Naive thymus-derived CD4-positive, alpha-beta T cell (primary cell): ENCODE measurements at places on chromosomes 16 and 17. TPM values are rescaled to one million over a fixed set of nuclear protein-coding genes. Genes with fewer than 3 reads are reported as not detected.

DNA sequence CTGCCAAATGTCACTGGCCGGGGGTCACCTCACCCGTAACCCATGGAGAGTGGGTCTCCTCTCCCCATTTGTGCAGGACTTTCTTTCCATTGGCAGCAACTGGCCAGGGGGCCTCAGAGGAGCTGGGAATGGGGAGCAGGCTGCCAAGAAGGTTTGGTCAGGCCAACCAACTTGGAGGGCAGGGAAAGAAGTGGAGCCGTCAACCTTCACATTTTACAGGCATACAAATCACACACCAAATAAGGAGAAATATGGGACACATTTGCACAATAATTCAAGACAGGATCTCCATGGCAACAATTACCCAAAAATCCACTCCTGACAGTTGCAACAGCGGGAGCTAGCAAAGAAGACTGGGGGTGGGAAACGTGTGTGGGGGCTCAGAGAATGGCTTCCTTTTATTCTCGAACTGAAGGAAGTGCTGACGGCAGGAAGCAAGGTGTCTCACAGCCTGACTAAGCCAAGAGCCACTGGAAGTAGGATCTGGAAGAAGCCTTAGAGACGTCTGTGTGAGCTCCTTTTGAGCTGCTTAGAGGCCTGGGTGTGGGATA lies 20.9 kb downstream of the RPRML start:
- DNase-seq = no peak

DNA sequence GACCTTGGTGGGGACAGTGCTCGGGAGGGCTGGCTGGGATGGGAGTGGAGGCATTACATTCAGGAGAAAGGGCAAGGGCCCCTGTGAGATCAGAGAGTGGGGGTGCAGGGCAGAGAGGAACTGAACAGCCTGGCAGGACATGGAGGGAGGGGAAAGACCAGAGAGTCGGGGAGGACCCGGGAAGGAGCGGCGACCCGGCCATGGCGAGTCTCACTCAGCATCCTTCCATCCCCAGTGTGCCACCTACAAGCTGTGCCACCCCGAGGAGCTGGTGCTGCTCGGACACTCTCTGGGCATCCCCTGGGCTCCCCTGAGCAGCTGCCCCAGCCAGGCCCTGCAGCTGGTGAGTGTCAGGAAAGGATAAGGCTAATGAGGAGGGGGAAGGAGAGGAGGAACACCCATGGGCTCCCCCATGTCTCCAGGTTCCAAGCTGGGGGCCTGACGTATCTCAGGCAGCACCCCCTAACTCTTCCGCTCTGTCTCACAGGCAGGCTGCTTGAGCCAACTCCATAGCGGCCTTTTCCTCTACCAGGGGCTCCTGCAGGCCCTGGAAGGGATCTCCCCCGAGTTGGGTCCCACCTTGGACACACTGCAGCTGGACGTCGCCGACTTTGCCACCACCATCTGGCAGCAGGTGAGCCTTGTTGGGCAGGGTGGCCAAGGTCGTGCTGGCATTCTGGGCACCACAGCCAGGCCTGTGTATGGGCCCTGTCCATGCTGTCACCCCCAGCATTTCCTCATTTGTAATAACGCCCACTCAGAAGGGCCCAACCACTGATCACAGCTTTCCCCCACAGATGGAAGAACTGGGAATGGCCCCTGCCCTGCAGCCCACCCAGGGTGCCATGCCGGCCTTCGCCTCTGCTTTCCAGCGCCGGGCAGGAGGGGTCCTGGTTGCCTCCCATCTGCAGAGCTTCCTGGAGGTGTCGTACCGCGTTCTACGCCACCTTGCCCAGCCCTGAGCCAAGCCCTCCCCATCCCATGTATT lies 1.1 kb downstream of the CSF3 start:
- no peak for DNase-seq

DNA sequence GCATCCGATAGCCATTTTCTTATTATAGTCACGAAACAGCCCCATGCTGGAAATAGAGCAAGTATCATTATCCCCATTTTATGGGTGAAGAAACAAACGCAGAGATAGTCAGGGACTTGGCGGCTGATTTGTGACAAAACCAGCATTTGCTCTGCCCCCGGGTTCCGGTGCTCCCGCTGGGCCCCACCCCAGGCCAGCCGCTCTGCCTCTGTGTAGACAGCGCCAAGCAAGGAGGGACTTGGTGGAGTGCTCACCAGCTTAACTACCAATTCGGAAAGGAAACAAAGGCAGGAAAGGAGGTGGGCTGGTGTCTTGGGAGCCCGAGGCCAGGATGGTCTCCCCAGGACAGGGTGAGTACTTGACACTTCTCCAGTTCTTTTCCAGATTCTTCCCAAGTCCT lies 10.0 kb downstream of the SRL start:
- no peak for DNase-seq

DNA sequence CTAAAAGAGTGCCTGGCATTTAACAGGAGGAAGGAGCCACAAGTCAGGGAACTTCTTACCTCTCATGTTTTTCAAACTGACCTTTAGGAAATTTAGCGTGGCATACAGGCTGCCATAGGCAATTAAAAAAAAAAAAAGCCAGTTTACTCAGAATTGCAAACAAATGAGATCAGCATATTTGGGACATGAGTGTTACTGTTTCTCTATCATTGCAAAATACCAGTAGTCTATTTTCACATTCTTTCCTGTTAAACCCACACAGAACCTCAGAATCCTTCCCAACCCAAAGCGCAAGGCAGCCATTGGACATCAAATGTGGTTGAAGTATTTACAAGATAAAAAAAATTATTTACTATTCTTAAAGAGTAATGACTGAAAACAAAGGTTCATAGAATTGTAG lies 366.4 kb upstream of the DYNLRB2 start:
- no peak for DNase-seq

Gene CDK3
- total RNA-seq = 9.1 TPM

Gene SCO1
- 28.1 TPM for total RNA-seq

DNA sequence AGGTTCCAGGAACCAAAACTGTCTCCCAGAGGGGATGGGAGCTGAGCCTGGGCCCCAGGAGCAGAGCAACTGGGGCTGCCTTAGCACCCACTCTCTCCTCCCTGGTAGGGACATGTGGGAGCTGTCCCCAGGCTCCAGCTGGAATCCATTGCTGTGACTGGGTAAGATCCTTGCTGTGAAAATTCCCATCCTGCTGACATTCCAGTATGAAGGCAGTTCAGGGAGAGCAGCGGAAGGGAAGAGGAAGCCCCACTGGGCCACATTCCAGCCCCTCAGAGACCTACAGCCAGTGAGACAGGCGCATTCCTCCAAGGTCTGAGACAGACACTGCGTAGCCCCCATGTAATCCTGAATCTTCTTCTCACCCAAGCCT lies 24.2 kb downstream of the MYO18A start:
- no peak for DNase-seq

Gene MFAP4
- total RNA-seq = not detected

GRCh38 chr17:1486802-1487695 lies 5.4 kb downstream of the MYO1C start:
- DNase-seq = peak; percentile 56

Gene C17orf67
- total RNA-seq = 8.4 TPM

DNA sequence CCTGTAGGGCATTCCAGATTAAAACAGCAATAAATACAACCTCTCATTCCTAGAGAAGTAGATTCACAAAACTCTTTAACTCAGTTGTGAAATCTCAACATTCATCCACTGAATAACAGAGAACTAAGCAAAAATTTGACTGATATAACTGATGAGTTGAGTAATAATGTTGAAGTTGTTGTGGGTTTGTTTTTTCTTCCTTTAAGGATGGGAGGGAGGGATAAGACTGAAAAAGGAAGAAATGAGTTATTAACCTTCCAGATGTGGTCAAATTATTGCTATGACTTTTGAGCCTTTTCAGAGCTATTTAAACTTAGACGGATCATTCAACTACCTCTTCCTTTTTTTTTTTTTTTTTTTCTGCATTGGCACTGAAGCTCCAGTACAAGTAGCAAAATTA lies 38.6 kb downstream of the SKAP1 start:
- no peak for DNase-seq

Gene ACSM2A
- not detected for total RNA-seq

GRCh38 chr17:18994631-18995030 lies 9.9 kb downstream of the FAM83G start:
- no peak for DNase-seq

GRCh38 chr16:81514041-81514559 lies 69.5 kb downstream of the CMIP start:
- DNase-seq = no peak

GRCh38 chr17:43015579-43015978 lies 6.6 kb downstream of the VAT1 start:
- DNase-seq = no peak
